NCI-H2029 treated with DMSO at 0.1 percent for 48 hours (cell line): ENCODE measurements at places on chromosomes 5 and 9.
A peak's percentile ranks its signal among the peaks of the same experiment; 100 is the strongest.

- no peak for DNase-seq
These were observed 859.2 kb upstream of the SEMA6A start for GRCh38 chr5:117433818-117434217.

DNA sequence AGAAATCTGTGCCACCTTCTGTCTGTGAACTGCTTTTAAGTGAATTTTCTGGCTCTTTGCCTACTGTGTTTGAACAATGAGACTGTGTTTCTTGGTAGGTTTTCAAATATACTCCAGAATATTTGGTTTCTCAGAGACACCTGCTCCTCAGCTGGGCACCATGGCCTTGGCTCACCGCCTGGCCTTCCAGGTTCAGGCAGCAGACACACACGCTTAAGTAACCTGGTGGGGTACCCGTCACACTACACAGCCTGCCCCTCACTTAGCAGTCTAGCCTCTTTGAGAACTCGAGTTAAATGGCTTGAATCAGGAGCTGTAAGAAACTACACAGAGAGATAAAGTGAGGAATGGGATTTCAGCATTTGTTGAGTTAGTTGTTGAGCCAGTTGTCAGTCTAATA, 530.5 kb downstream of the MTRR start:
- DNase-seq = no peak

GRCh38 chr5:73909474-73909873, 283.5 kb downstream of the ARHGEF28 start:
- no peak for DNase-seq

GRCh38 chr5:172362755-172363154, 79.2 kb upstream of the UBTD2 start:
- DNase-seq = no peak

DNA sequence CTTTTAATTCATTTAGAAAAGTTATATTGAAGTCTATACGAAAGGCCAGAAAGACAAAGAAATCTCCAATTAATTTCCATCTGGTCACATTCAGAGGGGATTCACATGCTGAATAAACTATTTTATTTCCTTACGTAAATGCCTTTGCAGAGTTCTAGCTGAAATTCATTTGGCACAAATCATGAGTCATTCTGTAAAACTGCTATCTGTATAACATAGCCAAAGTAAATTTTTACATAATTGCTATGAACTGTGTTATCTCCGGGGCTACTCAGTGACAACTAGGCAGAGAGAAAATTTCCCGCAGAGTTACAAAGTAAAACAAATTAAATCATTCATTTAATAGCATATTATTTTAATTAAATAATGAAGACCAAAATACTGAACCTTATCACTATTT, 463.2 kb upstream of the ADAMTS16 start:
- DNase-seq = no peak

DNA sequence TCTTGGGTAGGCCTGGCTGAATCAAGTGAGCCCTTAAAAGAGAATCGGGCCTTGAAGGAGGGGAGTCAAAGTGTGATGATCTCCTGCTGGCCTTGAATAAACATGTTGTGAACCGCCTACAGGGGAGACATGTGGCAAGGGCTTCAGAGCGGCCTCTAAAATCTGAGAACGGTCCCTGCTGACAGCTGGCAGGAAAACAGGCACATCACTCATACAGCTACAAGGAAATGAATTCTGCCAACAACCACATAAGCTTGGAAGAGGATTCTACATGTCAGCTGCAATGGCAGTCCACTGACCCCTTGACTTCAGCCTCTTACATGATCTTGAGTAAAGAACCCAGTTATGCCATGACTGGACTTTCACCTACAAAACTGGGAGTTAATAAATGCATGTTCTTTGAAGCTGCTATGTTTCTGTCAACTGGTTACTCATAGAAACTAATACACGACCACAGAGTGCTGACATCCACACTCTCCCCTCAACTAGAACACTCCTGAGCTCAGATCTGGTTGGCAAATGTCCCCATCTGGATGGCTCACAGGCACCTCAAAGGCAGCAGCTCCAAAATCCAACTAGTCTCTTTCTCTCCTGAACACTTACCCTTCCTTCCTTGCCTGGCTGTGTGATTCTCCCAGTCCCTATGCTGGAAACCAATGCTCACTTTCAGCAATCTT, 333.1 kb downstream of the ASTN2 start:
- peak; percentile 33 for DNase-seq

GRCh38 chr9:21452681-21453080, 12.4 kb downstream of the IFNA1 start:
- DNase-seq = no peak

DNA sequence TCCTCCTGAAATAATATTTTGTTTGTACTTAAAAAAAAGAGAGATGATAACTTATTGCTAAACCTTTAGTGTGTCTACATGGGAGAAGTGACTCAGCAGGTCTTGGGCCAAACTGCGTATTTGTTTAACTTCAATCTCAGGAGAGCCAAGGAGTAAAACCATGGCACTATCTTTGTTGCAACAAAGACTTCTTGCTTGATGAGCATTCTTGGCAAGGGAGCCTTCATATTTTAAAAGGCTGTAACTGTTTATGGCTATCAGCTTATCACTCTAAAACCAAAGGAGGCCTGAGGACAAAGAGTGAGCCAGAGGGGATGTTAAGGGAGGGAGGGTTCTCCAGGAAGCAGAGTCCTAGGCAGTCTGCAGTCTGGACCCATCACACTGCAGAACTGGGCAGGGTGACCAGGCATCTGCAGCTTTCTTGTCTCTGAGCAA, 216.2 kb upstream of the S1PR3 start:
- no peak for DNase-seq

DNA sequence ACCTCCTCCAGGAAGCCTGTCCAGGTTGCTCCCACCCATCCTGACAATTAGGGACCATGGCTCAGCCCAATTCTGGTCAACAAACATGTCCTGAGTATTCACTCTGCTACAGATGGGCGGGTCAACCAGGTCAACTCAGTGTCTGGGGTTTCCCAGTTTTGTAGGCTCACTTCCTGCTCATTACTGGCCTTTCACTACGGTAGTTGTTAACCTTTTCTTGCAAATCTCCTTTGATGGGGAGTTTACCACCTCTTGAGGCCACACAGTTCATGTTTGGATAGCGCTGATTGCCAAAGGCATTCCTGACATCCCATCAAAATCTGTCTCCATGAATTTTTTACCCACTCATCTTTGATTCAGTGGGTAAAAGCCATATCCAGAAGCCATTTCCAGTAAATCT, 13.8 kb downstream of the TMEM8B start:
- DNase-seq = no peak

DNA sequence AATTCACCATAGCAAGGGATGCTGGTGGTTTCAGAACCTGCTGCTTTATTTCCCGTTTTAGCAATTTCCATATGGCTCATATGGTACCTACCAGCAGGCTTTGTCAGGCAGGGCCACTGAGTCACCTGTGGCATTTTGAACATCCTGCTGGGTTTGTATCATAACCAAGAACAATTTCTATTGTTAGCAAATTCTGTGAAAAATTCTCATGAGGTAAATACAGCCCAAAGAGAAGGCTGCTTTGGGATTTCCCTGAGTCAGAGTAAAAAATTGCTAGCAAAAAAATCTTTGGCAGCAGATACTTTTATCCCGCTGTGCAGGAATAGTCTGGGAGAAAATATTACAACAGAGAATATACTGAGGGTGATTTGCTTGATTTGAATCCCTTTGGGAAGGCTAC, 52.7 kb downstream of the PRR16 start:
- DNase-seq = no peak

- DNase-seq = no peak
These were observed 69.8 kb upstream of the IRX4 start for GRCh38 chr5:1952444-1953099.

DNA sequence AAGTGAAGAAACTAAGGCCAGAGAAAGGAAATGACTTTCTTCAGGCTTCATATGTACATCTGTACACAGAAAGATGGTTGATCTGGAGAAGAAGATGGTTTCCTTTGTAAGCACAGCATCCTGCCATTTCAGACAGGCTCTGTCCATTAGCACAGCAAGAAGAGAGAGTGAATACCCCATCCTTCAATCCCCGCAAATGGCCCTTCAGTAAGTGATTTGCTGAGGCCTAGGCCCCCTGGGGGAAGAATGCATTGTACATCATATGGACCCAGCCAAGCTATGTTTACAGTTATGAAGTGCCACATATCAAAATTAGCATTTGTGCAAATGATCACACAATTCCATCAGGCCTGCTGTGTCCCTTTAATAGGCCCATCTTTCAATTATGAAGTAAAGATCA, 657.4 kb downstream of the BRINP1 start:
- no peak for DNase-seq

DNA sequence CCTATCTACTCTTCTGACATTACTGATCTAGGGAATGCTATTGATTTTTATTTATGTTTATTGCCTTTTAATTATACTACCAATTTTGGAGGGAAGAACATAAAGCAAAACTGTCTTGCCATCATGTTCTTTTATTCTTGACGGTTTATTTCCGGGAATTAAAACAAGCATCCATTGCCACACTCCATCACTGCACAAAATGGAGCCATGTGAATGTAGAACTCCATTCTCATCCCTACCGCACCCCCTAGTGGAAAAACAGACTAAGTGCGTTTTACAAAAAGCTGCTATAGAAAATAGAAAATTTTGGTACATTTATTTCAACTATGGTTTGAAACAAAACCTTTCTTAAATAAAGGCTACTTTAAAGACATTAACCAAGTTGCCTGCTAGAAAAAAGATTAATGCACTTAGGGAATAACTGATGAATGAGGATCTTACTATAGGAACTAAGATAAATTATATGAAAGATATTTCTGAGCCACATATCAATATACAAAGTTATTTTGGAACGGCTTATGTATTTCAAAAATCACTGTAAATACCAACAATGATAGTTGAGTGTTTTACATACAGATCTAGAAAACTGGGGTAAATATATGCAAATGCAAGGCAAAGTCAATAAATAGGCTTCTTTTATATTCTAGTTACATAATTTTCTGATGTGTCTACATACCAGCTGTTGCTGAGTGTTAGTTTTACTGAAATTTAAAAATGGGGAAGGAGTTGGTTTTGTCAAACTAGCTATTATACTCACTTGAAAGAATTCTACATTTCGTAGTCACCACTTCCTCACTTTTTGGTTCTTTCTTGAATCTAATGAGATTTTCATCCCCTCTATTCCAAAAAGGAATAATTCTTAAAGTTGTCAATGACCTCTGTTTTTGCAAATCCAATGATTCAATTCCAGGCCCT, 26.5 kb downstream of the OXCT1 start:
- peak; percentile 20 for DNase-seq

- no peak for DNase-seq
These were observed 223.8 kb downstream of the SEC61B start for GRCh38 chr9:99445920-99446319.

DNA sequence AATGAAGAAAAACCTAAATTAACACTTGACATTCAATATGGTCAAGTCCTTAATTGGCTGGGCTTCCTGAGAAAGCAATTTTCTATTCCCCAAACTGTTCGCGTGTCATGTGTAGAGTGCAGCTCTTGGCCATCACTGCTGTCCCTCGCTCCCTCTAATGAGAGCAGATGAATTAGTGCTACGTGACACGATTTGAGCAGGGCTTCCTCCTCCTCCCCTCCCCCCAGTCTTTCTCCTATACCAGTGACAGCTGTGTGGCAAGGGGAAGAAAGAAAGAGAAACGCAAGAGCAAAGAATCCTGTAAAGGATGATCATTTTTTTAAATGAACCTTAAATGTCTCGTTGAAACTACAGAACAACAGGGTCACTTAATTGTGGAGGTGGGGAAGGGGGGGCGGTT, 159.6 kb downstream of the BNC2 start:
- no peak for DNase-seq

GRCh38 chr5:122077366-122078115, 518 bp downstream of the LOX start:
- DNase-seq = no peak

DNA sequence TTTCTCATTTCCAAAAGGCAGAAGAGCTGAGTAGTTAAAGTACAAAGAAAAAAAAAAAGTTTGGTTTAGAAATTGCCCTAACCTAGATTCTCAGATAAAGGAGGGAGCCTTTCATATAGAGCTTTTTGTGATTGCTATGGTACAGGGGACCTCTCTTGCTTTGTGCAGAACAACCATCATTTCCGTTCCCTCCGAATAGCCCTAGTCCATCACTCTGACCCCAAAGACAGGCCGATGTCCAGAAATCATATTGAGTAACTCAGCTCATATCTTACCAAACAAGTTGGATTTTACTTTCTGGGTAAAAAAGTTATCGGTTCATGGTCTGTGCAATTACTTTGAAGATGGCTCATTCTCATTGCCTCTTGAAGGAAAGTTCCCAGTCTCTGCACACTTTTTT, 36.7 kb upstream of the COL15A1 start:
- DNase-seq = no peak

DNA sequence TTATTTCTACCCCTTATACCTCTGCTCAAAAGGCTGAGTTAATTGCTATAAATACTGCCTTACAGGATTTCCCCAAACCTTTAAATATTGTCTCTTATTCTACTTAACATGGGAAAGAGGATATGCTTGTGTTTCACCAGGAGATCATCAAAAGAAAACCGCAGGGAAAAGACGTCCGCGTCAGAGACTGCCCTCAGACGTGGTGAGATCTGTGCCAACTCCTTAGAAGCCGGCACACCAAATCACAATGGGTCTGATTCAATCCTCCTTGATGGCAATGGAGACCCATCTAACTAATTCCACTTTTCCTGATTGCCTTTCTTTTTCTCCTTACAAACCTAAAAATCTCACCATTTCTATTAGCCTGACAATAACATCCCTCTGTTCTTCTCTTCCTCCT, 55.0 kb downstream of the SH3PXD2B start:
- no peak for DNase-seq

DNA sequence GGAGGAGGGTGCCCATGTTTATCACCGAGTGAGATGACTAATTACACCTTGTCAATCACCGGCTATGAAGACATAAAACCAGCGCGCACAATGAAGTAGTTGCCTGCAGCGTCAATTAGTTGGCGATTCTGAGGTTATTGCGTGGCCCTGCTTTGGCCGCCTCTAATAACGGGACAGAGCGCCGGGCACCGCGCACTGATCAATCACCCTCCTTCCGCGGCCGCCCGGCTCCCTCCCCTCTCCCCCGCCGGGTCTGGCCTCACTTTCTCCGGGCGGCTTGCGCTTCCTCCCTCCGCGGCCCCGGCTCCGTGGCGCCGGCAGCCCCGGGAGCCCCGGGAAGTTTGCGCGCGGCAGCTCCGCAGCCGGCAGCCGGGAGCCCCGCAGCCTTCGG, 3.3 kb upstream of the LHX2 start:
- DNase-seq = peak; percentile 38

- DNase-seq = peak; percentile 14
These were observed at the start of gene NEURL1B for GRCh38 chr5:172640822-172641358. Gene NEURL1B, plus strand, starts transcription at chr5:172641263. Its CDS starts 144 bp downstream, at chr5:172641407.

- no peak for DNase-seq
These were observed 25.5 kb downstream of the OR2V1 start for GRCh38 chr5:181105391-181106025.

DNA sequence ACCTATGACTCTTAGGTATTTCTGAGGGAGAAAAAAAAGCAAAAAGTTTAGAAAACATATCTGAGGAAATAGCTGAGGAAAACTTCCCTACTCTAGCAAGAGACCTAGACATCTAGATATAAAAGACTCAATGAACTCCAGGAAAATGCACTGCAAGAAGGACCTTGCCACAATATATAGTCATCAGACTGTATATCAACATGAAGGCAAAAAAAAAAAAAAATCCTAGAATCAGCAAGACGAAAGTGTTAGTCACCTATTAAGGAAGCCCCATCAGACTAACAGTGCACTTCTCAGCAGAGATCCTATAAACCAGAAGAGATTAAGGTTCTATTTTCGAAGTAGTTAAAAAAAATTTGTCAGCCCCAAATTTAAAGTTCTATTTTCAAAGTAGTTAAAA, 166.2 kb downstream of the TMEM38B start:
- no peak for DNase-seq

- no peak for DNase-seq
These were observed 284.7 kb downstream of the SMARCA2 start for GRCh38 chr9:2299843-2300205.

- DNase-seq = no peak
These were observed 32.3 kb downstream of the NTRK2 start for GRCh38 chr9:84701801-84702200.
